ENCODE measurements at places on chromosomes 12 and 14.

- DNase-seq: no peak
Observed at GRCh38 chr12:89750389-89751351, 42.0 kb upstream of the ATP2B1 start.

- DNase-seq: no peak
Observed at GRCh38 chr14:33767586-33768457, 183.1 kb downstream of the EGLN3 start.

DNA sequence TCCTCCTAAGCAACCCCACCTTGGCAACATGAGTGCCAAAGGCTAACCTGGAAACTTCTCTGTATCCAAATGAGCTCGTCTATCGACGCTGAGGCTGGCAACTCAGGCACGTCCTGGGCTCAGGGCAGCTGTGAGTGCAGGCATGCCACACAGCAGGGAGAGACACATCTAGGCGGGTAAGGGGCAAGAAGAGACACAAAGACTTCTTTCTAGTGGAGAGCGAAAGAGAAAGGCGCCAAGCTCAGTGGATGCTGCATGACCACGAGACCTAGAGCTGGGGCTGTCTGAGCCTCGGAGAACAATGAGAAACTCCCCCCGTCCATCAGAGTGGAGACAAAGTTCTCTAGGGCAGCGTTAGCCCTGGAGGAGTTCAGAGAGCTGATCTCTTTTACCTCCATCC, 170.4 kb downstream of the CALM1 start:
- no peak for DNase-seq

DNA sequence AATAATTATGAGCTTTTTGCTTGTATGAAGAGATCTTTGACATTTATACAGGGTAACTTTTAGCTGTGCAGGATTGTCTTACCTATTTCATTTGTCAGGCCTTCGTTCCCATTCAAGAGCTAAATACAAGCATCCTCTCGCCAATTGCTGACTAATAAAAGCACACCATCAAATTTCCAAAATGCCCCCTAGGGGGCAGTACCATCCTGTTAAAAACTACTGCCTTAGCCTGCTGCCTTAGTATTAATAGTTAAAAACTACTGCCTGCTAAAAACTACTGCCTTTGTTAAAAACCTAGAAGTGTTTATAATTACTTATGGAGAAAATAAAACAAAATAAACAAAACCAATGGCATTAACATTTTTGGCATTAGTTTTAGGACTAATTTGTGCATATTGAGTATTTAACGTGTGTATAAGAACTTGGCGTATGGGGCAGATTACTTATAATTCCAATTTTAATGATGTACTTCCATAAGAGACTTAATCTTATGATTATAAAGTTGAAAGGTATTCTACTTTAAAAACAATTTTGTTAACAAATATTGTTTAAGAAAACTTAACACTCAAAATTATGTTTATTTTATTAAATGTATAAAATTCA, 3.0 kb upstream of the IFI27L2 start:
- DNase-seq: peak; percentile 84
